Stimulated activated CD4-positive, alpha-beta T cell treated with anti-CD3 and anti-CD28 coated beads, TNF-alpha, amount 100 ng/mL, for 1 hour (primary cell): ENCODE measurements at places on chromosomes 12 and 14.
A peak's percentile ranks its signal among the peaks of the same experiment; 100 is the strongest.

GRCh38 chr12:114799574-114800487, 115.9 kb upstream of the TBX3 start:
- no peak for DNase-seq

- no peak for DNase-seq
Measured at GRCh38 chr14:34113005-34113511, 162.2 kb upstream of the EGLN3 start.

DNA sequence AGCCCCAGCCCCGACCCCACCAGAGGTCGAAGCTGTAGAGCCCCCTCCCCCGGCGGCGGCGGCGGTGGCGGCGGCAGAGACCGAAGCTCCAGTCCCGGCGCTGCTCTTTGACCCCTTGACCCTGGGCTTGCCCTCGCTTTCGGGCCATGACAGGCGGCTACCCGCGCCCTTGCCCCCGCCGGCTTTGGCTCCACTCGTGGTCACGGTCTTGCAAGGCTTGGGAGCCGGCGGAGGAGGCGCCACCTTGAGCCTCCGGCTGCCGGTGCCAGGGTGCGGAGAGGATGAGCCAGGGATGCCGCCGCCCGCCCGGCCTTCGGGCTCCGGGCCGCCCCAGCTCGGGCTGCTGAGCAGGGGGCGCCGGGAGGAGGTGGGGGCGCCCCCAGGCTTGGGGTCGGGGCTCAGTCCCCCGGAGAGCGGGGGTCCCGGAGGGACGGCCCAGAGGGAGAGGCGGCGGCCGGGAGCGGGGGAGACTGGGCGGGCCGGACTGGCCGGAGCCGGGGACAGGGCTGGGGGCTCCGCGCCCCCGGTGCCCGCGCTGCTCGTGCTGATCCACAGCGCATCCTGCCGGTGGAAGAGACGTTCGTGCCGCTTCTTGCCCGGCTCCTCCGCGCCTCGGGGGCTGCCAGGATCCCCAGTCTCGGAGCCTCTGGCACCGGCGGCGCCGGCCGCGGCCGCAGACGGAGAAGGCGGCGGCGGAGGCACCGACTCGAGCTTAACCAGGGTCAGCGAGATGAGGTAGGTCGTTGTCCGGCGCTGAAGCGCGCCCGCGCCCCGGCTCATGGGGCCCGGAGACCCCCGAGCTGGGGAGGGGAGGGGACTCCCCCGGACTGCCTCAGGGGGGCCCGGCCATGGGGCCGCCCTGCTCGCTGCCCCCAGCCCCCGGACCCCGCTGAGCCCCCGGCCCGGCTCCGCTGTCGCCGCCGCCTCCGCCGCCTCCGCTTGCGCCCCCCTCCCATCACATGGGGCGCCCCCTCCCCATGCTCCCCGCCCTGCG, 778 bp downstream of the AGAP2 start:
- DNase-seq, result no peak

- DNase-seq, result no peak
Measured at GRCh38 chr14:97456462-97456861, 659.3 kb downstream of the VRK1 start.

DNA sequence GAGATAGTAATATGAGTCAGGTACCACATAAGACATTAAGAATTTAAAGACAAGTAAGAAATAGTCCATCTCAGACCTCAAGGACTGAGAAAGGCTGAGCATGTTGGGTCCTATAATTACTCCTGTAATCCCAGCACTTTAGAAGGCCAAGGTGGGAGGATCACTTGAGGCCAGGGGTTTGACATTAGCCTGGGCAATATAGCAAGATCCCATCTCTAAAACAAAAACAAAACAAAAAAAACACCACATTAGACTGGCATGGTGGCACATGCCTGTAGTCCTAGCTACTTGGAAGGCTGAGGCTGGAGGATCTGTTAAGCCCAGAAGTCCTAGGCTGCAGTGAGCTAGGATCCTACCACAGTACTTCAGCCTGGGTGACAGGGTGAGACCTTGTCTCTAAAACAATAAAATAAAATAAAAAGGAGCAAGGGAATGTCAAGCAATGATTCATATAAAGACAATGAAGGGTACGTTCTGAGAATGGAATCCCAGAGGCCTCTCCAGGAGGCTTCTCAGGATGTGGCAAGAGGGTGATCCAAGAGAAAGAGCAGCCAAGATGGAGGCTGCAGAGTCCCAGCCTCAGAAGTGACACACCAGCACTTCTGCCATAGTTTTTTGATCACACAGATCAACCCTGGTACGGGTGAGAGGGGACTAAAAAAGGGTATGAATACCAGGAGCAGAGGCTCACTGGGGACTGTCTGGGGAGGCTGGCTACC, 206.4 kb downstream of the CRADD start:
- DNase-seq, result no peak

GRCh38 chr14:104937161-104937560, 12.5 kb downstream of the PLD4 start:
- DNase-seq, result no peak

DNA sequence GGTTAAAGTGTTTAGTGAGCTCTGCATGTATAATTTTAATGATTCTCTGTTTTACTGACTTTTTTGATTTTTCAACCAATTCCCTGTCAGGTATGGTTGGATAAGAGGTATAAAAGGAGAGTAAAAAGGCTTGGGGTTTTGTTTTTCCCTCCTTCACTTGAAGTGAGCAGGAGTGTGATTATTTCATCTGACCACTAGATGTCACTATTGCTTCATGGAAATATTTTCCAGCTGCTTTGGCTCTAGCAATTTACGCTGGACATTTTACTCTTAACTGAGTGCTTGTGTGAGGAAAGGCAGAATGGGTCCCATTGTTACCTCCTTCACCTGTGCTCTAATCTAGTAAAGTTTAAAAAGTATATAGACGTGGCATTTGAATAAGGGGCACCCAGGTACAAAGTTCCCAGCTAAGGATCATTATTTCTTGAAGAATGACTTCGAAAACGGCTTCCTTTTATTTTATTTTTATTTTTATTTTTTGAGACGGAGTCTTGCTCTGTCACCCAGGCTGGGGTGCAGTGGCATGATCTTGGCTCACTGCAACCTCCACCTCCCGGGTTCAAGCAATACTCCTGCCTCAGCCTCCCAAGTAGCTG, 66.5 kb downstream of the TBC1D30 start:
- no peak for DNase-seq

DNA sequence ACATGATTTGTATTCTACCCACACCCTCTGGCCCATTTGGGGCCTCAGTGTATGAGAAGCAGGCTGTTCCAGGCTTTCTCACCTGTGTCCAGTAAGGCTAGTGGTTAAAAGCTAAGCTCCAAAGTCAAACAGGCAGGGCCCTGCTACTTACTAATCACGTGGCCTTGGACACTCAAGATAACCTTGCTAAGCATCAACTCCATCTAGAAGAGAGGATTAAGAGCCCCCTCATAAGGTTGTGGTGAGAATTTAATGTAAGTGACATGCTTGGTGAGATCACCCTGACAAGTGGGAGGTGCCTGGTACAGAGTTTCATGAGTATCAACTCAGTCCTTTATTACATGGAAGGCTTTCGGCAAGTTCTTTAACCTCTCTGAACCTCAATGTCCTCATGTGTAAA, 17.8 kb downstream of the ACSM4 start:
- no peak for DNase-seq

GRCh38 chr12:102811110-102811737, 105.8 kb downstream of the PAH start:
- no peak for DNase-seq

DNA sequence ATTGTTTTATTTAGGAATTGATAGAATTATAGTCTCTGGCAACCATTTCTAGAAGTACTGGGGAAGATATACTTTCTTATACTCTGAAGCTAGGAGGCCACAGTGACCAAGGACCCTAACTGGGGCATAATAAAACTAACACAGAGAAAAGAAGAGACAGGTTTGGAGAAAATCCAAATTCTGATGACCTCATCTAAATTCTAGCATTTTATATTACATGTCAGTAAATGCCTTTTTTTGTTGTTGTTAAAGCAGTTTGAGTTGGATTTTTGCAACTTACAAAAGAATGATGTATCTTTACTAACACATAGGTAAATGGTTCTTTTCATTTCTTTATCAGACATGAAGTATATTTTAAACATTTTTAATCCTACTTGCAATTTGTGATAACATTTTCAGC, 933.3 kb downstream of the TMTC2 start:
- no peak for DNase-seq

DNA sequence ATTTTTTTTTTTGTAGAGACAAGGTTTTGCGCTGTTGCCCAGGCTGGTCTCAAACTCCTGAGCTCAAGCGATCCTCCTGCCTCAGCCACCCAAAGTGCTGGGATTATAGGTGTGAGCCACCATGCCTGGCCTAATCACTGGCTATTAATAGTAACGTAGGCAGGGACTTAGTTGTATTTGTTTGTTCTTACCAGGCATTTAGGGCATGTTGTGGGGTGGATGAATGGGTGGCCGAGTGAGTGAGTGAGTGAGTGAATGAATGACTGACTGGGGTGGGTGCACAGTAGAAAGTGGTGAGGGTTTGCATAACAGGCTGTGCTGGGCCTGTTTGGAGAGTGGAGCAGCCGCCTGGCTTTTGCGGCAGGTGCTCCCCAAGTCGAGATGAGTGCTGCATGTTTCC, 87.0 kb downstream of the FOXN4 start:
- no peak for DNase-seq

- DNase-seq, result peak; percentile 81
Measured at GRCh38 chr14:69726761-69727511, 40.0 kb upstream of the SRSF5 start.

GRCh38 chr12:116172224-116172849, 105.2 kb downstream of the MED13L start:
- DNase-seq, result no peak

DNA sequence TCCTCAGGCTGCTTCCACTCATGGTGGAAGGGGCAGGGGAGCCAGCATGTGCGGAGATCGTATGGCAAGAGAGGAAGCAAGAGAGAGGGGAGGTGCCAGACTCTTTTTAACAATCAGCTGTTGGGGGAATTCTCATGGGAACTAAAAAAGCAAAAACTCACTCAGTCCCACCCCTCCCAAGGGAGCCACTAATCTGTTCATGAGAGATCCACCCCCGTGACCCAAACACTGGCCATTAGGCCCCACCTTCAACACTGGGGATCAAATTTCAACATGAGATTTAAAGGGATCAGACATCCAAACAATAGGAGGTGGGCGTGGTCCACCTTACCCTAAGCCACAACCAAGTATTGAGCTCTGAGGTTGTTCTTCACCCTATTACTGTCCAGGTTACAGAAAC, 375.1 kb downstream of the GRIN2B start:
- DNase-seq, result no peak

GRCh38 chr12:50132505-50133135, 20.6 kb downstream of the COX14 start:
- DNase-seq, result no peak

GRCh38 chr14:72638021-72638420, 255.9 kb downstream of the DPF3 start:
- no peak for DNase-seq

DNA sequence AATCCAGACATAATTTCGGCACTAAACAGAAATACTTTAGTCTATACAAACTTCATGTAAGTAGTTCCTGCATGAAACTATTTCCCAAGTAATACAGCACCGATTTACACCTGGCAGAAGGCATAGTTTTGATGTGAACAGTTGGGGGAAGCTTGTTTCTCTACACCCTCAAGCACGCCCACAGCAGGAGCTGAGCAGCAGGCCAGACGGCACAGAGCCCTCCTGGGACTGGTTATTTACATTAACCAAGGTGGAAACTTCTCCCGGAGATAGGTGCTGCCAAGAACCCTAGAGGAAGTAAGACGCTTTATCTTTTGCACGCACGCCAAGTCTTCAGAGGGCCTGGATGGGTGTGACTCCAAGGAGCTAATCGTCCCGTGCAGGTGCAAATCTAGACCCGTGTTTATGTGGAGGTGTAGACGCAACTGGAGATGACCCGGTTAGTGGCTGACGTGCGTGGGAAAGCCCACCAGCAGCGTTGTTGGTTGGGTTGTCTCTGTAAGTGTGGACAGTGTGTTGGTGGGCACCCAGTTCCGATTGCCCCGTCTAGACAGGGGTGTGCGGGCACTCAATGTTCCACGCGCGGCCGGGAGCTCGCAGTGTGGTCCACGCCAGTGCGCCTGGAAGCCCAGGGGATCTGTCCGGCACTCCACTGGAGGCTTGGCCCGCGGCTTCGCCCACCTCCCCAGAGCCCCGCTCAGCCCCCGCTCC, 767 bp upstream of the TCP11L2 start:
- peak; percentile 54 for DNase-seq

GRCh38 chr14:37592482-37593408, 2.3 kb downstream of the FOXA1 start:
- DNase-seq, result no peak

DNA sequence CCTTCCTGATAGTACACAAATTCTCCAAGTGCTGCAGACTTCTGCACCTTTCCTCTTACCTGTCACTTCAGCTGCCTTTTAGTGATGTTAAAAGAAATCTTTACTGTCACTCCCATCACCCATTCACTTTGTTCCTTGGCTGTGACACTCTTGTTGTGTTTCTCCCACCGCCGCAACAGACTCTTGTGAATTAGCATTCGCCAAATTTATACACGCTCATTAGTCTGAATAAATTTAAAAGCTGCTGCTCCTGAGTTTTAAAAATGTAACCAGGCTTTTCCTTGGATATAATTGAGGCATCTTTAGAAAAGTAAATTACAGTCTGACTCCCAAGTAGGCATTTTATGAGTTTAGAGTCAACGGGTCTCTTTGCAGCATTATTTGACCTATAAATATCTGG, 1197.9 kb downstream of the BCL11B start:
- DNase-seq, result no peak

DNA sequence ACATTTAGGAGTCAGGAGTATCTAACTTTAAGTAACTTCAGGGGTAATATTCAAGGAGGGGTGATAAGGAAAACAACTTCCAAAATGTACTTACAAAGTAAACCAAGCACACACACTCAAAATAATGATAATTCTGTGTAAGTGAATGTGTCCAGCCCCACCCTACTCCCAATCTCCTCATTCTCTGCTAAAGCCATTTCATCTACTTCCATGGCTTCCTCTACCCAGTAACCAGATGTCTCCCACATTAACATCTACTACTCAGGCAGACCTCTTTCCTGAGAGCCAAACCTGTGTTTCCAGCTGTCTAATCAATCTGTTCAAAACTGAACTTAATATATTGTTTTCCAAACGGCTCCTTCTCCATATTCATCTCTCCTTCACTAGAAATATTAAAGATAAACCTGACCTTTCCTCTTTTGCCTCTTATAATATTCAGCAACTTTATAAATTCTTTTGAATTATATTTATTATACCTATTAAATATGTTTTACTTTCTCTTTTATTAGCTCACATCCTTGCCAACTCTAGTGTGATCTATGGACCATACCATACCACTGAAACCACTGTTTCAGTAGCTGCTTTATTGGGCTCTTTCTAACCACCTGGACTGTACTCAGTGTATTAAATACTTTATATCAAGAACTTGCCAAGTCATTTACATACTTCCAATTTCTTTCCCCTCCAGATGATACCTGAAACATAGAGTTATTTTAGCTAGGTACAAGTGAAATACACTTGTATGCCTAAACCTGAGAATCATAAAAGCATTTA, 170.7 kb downstream of the PPFIA2 start:
- DNase-seq, result no peak

GRCh38 chr14:99402950-99403349, 77.7 kb downstream of the SETD3 start:
- DNase-seq, result no peak
